ENCODE measurements at places on chromosomes 16 and 17. TPM values are rescaled to one million over a fixed set of nuclear protein-coding genes. Genes with fewer than 3 reads are reported as not detected.

Gene EPX
- not detected for total RNA-seq

GRCh38 chr17:41635121-41636097 lies 11.0 kb upstream of the KRT17 start:
- no peaks in the 10 kb centered on the region for H3K27me3 ChIP-seq
- no peaks in the 10 kb centered on the region for H3K36me3 ChIP-seq
- DNase-seq = no peak
- no peaks in the 10 kb centered on the region for H3K4me1 ChIP-seq
- H3K4me3 ChIP-seq = no peak overlapping the region

DNA sequence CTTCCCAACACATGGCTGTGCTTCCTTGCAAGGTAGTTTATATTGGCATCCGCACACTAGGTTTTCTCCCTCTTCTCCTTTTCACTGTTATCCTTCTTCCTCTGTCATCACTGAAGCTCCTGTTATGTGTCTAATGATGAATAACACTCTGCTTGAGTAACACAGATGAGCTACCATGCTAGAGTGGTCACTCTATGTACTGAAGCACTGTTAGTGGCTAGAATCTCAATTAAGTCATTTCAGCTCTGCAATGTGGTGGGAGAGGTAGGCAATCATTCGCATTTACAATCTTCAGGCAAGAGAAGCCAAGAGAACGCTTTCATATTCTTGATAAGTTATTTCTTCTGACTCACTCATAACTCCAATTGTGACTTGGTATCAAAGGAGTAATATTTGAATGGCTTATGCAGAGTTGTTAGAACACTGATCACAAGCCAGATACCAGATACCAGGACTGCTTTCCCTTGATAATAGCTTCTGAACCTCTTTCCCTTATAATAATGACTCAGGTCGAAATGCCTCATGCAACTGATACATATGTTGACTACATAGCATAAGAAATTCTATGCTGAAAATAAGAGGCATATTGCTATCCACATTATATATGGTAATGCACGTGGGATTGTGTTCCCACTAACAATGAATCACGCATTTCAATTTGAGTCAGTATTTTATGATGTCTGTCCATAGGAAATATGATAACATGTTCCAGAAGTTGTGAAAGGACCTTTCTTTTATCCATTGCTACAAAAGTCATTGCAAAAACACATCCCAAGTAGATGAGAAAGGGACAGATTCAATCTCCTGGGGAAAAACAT lies 158.0 kb upstream of the HS3ST3A1 start:
- H3K4me1 ChIP-seq = peaks cover 12% of the 10 kb centered on the region
- no peak overlapping the region for H3K4me3 ChIP-seq
- no peaks in the 10 kb centered on the region for H3K36me3 ChIP-seq

Gene IKZF3
- under 0.01 TPM for total RNA-seq

Gene TP53TG3B
- total RNA-seq = not detected

DNA sequence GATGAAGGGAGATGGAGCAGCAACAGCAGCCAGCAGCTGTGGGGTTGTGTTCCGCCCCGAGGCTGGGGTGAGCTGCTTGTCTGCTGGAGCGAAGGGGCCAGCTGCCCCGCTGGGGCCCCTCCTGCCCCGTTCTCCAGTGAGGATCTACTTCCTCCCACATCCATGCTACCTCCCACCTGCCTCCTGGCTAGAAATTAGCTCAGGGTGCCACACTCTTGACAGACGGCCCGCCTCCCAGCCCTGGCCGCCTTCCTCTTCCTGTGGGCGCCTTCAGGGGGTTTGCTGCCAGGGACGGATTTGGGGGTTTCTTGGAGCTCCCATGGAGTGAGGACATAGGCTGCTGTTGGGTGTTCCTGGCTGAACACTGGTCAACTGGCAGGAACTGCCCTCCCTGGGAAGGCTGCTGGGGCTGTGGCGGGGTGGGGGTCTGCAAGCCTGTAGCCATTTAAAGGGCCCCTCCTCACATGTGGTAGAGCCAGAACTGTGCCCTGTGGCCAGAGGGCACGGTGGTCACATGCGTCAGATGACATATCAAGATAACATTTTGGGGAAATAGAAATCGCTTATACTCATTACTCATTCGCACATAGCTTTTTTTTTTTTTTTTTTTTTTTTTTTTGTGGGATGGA lies 13.1 kb downstream of the TBC1D24 start:
- no peak for DNase-seq
- no peak overlapping the region for H3K4me3 ChIP-seq
- H3K27me3 ChIP-seq = no peaks in the 10 kb centered on the region
- no peaks in the 10 kb centered on the region for H3K4me1 ChIP-seq

Gene KRTAP9-7
- not detected for total RNA-seq

Gene SCIMP
- total RNA-seq = not detected

Gene HLF
- total RNA-seq = 0.66 TPM

DNA sequence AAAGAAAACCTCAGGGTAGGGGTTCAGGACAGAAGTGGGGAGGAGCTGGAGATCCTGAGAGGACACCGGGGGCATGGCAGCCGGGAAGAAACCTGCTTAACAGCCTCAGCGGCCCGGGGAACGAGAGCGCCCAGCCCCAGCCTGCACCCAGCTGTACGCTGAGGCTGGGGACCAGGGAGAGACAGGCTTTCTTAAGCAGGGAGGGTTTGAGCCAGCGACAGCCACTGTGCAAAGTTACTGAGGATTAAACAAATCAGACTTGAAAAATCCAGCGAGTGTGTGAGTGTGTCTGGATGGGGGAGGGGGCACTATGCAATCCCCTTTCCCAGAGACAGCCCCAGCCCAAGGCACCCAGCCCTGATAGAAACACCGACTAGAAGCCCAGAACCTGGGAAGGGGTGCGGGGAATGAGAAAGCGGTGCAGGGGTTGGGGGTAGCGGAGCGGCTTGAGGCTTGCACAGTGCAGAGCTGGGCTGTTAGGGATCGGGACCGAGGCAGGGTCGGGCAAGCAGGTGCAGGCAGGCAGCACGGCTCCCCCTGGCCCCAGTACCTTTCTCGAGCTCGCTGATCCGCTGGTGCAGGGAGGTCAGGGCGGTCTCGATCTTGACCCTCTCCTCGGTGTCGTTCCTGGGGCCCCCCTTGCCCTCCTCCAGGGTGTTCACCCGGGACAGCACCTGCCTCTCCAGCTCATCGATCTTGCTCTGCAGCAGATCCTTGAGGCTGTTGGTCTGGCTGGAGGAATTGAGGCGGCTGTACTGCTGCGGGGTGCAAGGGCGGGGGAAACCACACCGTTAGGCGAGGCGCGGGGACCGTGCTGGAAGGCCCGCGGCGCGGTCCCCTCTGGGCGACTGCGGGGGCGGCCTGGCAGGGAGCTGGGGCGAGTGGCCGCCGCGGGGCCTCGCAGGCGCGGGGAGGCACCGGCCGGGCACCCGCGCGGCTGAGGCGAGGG lies 1.2 kb downstream of the NPTX1 start:
- H3K4me3 ChIP-seq = peak overlapping the region; percentile 56
- no peak for DNase-seq
- no peaks in the 10 kb centered on the region for H3K36me3 ChIP-seq
- no peak overlapping the region for H3K27ac ChIP-seq
- peaks cover 19% of the 10 kb centered on the region for H3K4me1 ChIP-seq
- peaks cover 42% of the 10 kb centered on the region for H3K27me3 ChIP-seq

- H3K4me1 ChIP-seq = peaks cover 15% of the 10 kb centered on the region
- H3K27me3 ChIP-seq = no peaks in the 10 kb centered on the region
- no peak overlapping the region for H3K27ac ChIP-seq
- H3K4me3 ChIP-seq = no peak overlapping the region
- DNase-seq = no peak
These were observed 141.6 kb downstream of the CCDC182 start for GRCh38 chr17:57603546-57603945.

Gene TMEM231
- 20.2 TPM for total RNA-seq

Gene FNDC8
- not detected for total RNA-seq

GRCh38 chr16:24826096-24826690 lies 19.6 kb upstream of the SLC5A11 start:
- H3K27me3 ChIP-seq = no peaks in the 10 kb centered on the region
- no peaks in the 10 kb centered on the region for H3K4me1 ChIP-seq
- H3K36me3 ChIP-seq = peaks cover 7% of the 10 kb centered on the region
- no peak for DNase-seq

GRCh38 chr17:17066021-17066420 lies 23.8 kb downstream of the MPRIP start:
- peaks cover 76% of the 10 kb centered on the region for H3K36me3 ChIP-seq
- H3K4me3 ChIP-seq = no peak overlapping the region
- H3K4me1 ChIP-seq = peaks cover 47% of the 10 kb centered on the region
- DNase-seq = no peak
- H3K27ac ChIP-seq = no peak overlapping the region

DNA sequence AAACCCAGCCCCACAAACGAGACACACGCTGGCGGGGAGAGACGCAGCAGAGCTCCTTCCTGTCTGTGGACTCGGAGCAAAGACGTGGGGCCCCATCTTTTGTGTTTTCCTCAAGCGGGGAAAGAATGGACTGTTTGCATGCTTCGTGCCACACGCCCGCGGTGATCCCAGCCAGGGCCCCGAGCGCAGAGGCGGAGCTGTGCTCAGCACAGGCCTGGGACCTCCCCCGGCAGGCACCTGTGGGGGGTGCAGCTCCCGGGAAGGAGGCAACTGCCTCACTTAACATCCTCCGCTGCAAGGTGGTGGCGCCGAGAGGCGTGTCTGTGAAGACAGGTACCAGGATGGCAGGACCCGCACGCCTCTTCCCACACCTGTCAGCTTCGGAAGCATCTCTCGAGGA lies 19.1 kb downstream of the TRARG1 start:
- no peak overlapping the region for H3K4me3 ChIP-seq
- H3K36me3 ChIP-seq = no peaks in the 10 kb centered on the region
- H3K4me1 ChIP-seq = no peaks in the 10 kb centered on the region
- DNase-seq = no peak

DNA sequence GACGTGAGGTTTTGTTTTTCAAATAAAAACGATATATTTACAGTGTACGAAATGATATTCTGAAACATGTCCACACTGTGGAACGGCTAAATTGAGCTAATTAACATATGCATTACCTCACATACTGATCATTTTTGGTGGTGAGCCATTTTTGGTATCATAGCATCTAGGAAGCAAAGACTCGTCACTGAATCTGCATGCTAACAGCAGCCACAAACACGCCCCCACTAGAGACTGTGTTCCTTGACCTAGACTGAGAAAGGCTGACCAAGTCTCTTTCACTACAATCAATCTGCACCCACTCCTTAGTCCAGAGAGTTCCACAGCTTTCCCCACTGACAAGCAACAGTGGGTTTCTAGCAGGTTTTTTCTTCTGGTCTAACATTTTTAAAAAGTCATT lies 29.5 kb downstream of the NPLOC4 start:
- no peak overlapping the region for H3K4me3 ChIP-seq
- no peak overlapping the region for H3K27ac ChIP-seq
- H3K27me3 ChIP-seq = no peaks in the 10 kb centered on the region
- H3K4me1 ChIP-seq = no peaks in the 10 kb centered on the region
- DNase-seq = no peak

- H3K27me3 ChIP-seq = no peaks in the 10 kb centered on the region
- no peaks in the 10 kb centered on the region for H3K36me3 ChIP-seq
- no peak overlapping the region for H3K27ac ChIP-seq
- H3K4me1 ChIP-seq = peaks cover 23% of the 10 kb centered on the region
These were observed 6.0 kb upstream of the GLIS2 start for GRCh38 chr16:4309833-4310266.

GRCh38 chr16:28865722-28866453 lies 2.2 kb downstream of the SH2B1 start:
- H3K4me1 ChIP-seq = peaks cover 14% of the 10 kb centered on the region
- no peak for DNase-seq
- H3K36me3 ChIP-seq = peaks cover 16% of the 10 kb centered on the region
- no peaks in the 10 kb centered on the region for H3K27me3 ChIP-seq
- H3K27ac ChIP-seq = no peak overlapping the region
- H3K4me3 ChIP-seq = no peak overlapping the region

DNA sequence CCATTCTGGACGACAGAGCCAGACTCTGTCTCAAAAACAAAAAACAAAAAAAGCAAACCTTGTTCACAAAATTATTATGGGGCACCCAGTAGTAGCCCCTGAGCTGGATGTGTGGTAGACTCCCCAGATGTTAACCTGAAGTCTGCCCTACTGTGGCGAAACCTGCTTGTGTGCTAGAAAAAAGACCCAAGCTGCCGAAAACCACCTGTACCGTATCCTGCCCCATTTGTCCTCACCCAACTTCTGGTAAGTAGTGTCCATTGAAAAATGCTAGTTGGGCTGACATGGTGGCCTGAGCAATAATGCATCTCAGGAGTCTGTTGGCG lies 9.1 kb downstream of the RMI2 start:
- no peak overlapping the region for H3K4me3 ChIP-seq
- no peak for DNase-seq
- no peaks in the 10 kb centered on the region for H3K27me3 ChIP-seq

- no peak overlapping the region for H3K4me3 ChIP-seq
- peaks cover 6% of the 10 kb centered on the region for H3K4me1 ChIP-seq
- H3K27me3 ChIP-seq = no peaks in the 10 kb centered on the region
- no peak for DNase-seq
- H3K36me3 ChIP-seq = peaks cover 4% of the 10 kb centered on the region
These were observed 56.0 kb downstream of the CLUH start for GRCh38 chr17:2655546-2655945.

DNA sequence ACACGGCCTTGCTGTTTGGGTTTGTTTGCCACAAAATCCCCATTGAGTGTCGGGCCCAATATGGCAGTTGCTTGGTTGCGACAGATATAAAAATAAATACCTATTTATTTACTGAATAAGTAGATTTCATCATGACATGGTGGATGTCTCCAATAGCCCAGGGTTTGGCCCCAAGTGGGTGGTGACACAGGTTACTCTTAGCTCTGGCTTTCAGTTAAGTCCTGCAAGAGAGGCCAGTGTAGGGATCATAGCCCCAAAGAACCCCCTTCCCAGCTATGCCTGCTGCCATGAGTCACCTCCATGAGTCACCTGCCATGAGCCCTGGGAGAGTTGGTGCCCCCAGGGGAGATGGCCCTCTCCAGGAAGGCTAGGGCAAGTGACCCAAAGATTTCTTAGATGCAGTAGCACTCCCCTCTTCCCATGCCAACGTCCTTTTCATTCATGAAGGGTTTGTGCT lies 78.7 kb upstream of the LGALS9 start:
- H3K4me3 ChIP-seq = 0 out of 2 replicates have a peak overlapping the region, but pooled peaks have one; percentile 37
- no peaks in the 10 kb centered on the region for H3K27me3 ChIP-seq
- peaks cover 33% of the 10 kb centered on the region for H3K4me1 ChIP-seq
- DNase-seq = peak; percentile 83
- no peaks in the 10 kb centered on the region for H3K36me3 ChIP-seq
- H3K27ac ChIP-seq = peak overlapping the region; percentile 89

- H3K4me1 ChIP-seq = peaks cover 25% of the 10 kb centered on the region
- H3K36me3 ChIP-seq = no peaks in the 10 kb centered on the region
- DNase-seq = no peak
- no peaks in the 10 kb centered on the region for H3K27me3 ChIP-seq
These were observed 44.6 kb upstream of the GSE1 start for GRCh38 chr16:85568519-85568918.

- H3K27ac ChIP-seq = no peak overlapping the region
- H3K4me1 ChIP-seq = peaks cover 28% of the 10 kb centered on the region
- H3K27me3 ChIP-seq = no peaks in the 10 kb centered on the region
- H3K36me3 ChIP-seq = peaks cover 12% of the 10 kb centered on the region
- DNase-seq = no peak
- H3K4me3 ChIP-seq = no peak overlapping the region
These were observed 16.3 kb downstream of the CARHSP1 start for GRCh38 chr16:8852534-8852933.
